Right ventricle myocardium superior (tissue), 1 donor: ENCODE measurements at places on chromosomes 3 and 15.

DNA sequence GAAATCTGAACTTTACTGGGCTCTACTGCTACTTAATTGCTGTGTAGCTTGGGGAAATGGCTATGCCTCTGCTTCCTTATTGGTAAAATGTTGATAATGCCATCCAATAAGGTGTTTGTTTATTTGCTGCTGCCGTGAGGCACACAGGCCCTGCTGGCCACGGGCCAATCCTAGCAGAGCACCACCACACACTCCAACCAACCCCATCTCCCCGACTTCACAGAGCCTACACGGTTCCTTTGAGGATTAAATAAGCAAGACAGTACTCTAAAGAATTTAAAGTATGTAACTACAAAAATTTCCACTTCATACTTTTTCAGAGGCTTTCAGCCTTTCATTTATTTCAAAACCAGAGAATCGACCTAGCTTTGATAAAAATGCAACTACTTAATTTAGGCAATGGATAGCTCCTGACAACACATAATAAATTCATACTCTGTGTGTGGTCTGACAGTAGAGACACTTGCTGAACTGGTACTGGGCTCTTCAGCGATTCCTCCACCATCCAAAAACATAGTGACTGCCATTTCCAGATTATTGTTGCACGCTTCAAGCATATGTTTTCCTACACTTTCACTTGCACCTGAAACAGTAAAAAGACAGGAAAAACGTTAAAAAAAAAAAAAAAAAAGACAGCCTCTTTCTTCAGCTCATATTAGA lies 25.3 kb downstream of the UBXN7 start:
- DNase-seq = no peak

DNA sequence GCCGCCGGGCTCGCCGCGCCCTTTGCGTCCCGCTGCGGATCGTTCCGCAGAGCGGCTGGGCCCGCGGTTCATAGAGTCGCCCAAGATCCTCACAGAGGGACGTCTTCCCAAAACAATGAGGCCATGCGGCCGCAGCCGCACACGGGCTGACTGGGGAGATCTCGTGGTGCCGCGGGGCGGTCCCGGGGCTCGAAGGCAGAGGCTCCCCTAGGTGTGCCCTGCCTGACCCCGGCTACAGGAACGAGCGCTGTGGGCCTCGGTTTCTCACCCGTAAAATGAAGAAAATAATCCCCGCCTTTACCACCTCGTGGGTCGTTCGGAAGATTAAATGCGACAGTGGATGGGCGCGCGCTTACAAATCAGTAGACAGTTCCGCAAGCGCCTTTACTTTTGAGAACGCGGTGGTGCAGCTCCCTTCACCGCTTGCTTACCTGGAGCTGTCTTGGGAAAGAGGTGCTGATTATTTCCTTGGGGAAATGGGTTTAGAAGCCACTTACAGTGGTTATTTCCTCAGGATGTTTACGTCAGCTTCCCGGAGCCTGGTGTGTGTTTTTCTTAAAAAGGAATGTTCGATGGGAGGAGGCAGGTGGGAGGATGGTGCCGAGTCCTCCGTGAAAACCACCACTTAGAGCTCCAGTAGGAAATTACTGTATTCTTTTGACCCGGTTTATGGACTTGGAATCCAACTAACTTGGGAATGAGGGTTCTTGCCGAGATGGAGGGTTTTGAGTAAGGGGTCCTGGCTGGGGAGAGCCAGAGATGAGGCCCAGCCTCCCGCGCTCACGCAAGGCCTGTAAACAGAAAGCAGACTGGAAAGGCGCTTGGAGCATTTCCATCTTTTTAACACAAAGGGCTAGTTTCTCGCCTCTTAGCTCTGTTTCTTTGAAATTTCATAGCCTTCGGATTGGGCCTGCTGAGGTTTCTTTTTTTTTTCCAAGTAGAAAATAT lies 1.9 kb upstream of the MEX3B start:
- no peak for DNase-seq

DNA sequence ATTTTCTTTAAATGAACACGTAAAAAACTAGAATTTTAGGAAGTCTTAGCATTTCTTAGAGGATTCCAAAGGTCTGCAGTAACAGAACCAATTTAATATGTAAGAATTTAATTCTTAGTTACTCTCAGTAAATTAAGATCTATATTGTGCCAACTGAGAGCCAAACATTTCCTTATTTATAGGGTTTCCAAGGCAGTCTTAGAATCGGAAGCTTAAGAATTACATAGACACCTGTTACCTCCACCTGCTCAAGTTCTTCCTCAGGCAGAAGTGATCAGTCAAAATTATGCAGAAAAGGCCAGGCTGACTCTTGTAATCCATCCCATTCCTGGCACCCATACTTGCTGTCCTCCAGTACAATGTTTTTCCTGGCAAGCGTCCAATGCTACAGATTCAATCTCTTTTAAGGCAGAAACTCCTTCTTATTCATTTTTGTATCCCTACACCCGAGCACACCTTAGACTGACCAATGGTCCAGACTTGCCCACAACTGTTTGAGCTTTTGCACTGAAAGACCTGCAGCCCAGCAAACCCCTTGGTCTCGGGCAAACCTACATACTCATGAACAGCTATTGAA lies 64.3 kb downstream of the NCEH1 start:
- no peak for DNase-seq

GRCh38 chr15:42141795-42142667 lies 14.4 kb downstream of the PLA2G4F start:
- no peak for DNase-seq

GRCh38 chr3:154664714-154665113 lies 234.7 kb upstream of the GPR149 start:
- DNase-seq = no peak

- no peak for DNase-seq
These were observed 3.3 kb downstream of the PLA2G4F start for GRCh38 chr15:42152921-42153698.

GRCh38 chr3:110767156-110767555 lies 304.5 kb upstream of the NECTIN3 start:
- no peak for DNase-seq
